ENCODE measurements at places on chromosomes 7 and 10.

DNA sequence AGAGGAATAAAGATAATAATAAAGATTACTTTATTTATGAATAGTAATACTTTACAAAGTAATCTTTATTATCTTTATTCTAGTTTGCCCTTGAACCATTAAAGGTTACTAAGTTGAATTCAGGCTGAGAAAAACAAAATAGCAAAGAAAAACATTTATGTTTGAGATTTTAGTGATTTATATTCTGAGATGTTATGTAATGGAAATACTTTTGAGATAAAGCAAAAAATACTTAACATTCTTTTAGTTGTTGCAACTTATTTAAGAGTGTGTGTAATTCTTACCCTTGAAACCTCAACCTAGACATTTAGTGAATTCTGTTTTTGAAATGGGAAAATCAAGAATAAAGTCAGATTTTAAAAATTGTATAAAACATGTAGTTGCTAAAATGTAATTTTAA is 40.0 kb downstream of the MINPP1 start:
- DNase-seq = no peak

- no peak for DNase-seq
Observed at GRCh38 chr10:3172081-3172445, 519 bp downstream of the PITRM1 start.

DNA sequence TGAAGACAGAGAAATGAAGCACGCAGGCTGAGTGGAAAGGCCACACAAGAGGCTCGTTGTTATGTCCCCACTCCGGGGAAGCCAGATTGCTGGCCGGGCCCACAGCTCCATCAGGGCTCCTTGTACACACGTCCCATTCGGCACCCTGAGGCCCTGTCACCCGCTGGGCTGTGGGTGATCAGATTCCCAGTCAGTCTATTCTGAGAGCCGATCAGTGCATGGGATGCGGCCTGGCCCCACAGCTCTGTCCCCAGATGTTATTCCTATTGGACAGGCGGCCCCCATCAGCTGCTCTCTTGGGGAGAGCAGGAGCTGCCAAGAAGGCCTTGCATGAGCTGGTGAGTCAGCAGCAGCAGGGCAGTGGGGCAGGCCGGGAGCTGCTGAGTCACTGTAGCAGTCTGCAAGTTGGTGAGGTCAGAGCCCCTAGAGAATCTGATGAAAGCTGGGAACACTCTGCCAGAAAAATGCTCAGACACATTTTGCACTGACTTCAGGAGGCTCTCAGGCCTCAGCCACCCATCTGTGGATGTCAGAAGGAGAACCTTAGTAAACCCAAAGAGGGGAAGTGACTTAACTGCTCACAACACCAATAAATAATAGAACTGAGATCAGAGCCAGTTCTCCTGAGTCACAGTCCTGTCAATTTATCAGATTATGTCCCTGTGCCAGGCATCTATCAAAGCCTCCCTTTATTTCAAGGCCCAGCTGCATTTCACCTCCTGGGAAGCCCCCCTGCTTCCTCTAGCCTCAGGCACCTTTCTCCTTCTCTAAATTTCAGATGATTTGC is 9.4 kb upstream of the PSAP start:
- DNase-seq = peak; percentile 92

- DNase-seq = no peak
Observed at GRCh38 chr10:1323951-1324350, 267.8 kb downstream of the WDR37 start.

DNA sequence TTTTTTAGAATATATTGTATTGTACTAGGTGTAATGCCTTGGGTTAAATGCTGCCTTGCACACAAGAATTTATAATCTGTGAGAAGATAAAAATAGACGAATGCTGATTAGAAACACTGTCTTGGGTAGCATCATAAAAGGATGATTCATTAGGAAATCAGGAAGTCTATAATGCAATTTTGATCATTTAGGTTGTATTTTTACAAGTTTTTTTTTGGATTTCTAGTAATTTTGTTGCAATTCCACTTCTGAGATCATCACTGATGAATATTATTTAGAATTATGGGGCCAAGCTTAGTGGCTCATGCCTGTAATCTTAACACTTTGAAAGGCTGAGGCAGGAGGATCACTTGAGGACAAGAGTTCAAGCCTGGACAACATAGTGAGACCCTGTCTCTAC is 29.6 kb downstream of the WBP1L start:
- DNase-seq = no peak

- no peak for DNase-seq
Observed at GRCh38 chr10:124842721-124843120, 41.1 kb downstream of the ABRAXAS2 start.

DNA sequence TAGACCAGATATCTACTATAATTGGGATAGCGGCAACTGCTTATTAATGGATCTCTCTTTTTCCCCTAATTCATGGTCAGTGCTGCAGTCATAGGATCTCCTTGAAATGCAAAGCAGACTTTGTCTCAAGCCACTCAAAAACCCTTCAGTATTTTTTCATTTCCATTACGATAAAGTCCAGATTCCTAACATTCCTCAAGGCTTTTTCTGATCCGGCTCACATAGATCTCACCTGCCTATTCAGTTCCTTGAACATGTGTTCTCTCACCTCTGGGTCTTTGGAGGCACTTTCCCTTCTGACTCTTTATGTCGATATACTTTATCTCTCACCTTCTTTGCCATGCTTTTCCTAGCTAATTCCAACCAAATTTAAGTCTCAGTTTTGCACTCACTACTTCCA is 25.7 kb upstream of the WASL start:
- no peak for DNase-seq

DNA sequence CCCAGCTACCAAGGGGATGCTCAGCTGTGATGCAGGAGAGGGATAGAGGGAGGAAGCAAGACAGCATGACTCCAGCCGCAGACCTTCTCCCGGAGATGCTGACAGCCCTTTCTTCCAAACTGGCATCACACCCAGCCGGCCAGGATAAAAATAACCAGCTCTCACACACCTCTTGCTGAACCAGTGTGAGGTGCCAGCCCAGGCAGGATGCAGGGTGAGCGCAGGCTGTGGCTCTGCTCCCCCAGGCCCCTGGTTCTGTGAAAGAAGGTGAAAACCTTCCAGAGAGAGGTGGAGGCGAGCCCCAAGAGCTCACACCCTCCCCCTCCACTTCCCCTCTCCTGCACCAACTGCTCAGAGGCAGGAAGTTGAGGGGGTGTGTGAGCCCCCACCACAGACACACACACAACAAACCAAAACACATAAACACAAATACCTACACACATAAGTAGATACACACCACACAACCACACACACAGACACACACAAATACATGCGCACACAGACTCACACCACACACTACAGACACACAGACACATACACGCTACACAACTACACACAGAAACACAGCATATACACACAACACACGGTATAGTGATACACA is 4.0 kb downstream of the GPR15LG start:
- peak; percentile 27 for DNase-seq

- no peak for DNase-seq
Observed at GRCh38 chr7:23191022-23191421, 9.2 kb downstream of the NUP42 start.

DNA sequence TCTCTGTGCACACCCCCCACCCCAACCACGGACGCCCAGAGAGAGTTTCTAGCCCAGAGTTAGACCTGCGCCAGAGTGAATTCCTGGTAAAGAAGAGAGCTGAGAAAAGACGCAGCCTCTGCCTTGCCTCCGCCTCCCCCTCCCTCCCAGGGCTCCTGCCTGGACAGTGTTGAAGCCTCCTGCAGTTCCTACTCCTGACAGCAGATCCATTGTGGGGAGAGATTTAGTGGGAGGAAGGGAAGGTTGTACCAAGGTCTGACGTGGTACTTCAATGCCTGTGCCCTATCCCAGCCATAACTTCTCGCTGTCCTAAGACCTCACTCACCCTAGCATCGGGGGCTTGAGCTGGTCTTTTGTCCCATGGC is 952 bp downstream of the SRRM3 start:
- DNase-seq = peak; percentile 46

GRCh38 chr10:44045020-44045419 is 339.9 kb downstream of the CXCL12 start:
- no peak for DNase-seq

- no peak for DNase-seq
Observed at GRCh38 chr7:44621750-44622103, 15.3 kb downstream of the OGDH start.

DNA sequence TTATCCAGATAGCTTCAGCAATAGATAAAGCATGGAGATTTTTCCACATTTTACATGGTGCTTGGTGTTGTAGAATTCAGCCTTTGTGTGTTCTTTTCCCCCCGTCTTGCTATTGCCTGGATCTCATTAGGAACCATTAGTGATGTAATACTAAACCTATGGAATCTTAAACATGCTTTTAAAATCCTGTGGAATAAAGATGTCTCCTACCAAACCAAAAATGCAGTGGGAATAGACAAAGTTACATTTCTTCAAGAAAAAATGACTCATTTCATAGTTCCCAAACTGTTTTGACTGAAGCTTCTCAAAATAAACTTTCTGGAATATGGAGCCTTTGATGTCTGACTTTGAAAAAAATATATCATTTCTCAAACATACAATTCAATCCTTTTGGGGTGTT is 44.0 kb downstream of the CALD1 start:
- no peak for DNase-seq

GRCh38 chr7:134193240-134193639 is 66.1 kb downstream of the LRGUK start:
- DNase-seq = no peak

DNA sequence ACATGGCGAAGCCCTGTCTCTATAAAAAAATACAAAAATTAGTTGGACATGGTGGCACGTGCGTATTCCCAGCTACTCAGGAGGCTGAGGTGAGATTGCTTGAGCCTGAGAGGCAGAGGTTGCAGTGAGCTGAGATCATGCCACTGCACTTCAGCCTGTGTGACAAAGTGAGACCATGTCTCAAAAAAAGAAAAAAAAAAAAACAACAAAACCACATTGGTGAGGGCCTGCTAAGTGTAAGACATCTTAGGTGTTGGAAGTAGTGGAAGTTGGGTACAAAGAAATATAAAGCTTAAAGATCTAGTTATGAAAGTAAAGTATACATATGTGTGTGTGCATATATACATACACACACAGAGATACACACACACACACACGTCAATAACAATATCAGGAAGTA is 228.0 kb downstream of the EXOC4 start:
- no peak for DNase-seq

DNA sequence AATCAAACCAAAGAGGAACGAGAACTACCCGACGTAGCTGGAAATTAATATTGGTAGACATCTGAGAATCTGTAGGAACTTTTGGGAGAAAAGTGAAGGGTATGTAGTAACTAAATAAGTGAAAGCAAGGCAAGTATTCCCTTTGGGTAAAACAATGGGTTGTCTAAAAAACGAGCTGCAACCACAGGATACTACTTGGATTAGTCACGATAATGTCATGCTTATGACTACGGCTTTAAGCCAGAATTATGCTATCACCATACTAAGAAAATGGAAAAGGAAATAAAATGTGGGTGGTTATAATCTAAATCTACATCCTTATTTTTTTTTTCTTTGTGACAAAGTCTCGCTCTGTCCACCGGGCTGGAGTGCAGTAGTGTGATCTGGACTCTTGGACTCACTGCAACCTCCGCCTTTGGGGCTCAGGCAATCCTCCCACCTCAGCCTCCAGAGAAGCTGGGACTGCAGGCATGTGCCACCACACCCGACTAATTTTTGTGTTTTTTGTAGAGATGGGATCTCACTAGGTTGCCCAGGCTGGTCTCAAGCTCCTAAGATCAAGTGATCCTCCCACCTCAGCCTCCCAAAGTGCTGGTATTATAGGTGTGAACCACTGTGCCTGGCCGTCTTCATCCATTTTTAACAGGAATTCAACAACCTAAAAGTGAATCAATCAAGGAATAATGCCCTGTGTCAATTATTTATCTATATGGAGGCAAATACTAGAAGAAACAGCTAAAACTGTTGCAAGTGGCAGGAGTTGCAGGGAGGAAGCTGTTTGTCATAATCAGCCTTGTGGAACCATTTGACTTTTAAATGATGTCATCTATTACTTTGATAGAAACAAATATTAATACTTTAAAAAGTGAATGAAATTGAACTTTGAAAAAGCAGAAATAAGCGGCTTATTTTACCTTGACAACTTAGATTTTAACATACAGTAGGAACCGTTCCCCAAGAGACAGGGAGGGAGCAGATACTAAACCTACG is 189.3 kb downstream of the PRPF18 start:
- DNase-seq = no peak

GRCh38 chr10:114388275-114388674 is 16.0 kb downstream of the AFAP1L2 start:
- DNase-seq = no peak

DNA sequence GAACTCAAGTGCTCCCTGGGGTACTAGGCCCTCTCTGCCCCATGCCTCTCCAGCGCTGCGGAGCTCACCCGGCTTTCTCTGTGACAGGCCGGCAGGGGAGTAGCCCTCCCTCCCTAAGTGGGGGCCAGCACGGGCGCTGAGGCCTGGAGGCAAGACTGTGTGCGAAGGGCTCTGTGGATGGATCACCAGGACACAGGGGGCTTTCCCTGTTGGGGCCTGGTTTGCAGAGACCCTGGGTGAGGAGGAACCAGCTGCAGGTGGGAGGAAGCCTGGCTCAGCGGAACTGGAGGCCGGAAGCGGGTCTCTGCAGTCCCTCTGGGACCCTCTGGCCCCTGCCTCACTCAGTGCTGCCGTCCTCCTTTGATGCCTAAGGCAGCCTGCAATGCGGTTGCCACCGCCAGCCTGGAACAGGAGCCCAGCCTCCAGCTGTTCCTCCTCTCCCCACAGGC is 106.0 kb downstream of the CYTH3 start:
- no peak for DNase-seq

GRCh38 chr7:143435266-143435665 is 8.0 kb upstream of the TAS2R60 start:
- no peak for DNase-seq

DNA sequence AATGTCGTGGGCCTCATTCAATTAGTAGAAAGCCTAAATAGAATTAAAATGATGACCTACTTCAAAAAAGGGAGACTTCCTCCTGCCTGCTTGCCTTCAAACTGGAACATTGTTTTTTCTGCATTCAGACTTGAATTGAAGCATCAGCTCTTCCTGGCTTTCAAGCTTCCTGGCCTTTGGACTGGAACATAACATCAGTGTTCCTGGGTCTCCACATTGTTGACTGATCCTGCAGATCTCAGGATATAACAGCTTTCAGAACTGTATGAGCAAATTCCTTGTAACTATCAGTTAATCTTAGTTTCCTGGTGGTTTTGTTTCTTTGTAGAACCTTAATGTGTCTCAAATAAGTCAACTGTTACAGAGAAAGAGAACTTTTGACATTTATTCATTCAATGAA is 18.6 kb downstream of the MAGI2 start:
- no peak for DNase-seq
